Activated CD4-positive, CD25-positive, alpha-beta regulatory T cell (primary cell): ENCODE measurements at places on chromosomes 6 and 20.
A peak's percentile ranks its signal among the peaks of the same experiment; 100 is the strongest.

- no peak for DNase-seq
Observed at GRCh38 chr6:13318821-13319220, 9.5 kb downstream of the TBC1D7 start.

DNA sequence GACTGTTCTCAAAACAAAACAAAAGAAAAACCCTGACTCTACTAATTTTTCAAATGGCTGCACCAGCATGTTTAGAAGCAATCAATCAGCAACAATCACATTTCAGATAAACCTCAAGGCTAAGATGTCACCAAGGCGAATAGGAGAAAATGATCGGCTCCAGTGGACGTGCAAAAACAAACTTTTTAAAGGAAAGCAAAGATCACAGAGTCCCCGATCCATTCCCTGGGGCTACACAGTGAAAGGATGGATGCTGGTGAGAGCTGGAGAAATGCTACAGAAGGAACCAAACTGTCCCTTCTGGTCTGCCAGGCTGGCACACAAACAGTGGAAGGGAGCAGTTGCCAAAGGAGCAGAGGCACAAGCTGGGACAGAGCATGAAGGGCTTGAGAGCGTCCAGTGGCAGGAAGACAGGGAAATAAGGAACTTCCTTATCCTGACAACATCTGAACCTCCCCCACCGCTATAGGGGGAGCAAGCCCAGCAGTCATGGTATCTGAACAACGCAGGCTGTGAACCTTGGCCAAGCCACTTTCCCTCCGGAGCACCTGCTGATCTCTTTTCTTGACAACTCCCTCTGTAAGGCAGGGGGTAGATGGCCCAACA is 73.7 kb upstream of the HIVEP1 start:
- DNase-seq = no peak

- DNase-seq = no peak
Observed at GRCh38 chr20:8744228-8744844, 324.6 kb upstream of the PLCB4 start.

GRCh38 chr20:4912380-4913142 is 88.7 kb downstream of the SLC23A2 start:
- DNase-seq = no peak

DNA sequence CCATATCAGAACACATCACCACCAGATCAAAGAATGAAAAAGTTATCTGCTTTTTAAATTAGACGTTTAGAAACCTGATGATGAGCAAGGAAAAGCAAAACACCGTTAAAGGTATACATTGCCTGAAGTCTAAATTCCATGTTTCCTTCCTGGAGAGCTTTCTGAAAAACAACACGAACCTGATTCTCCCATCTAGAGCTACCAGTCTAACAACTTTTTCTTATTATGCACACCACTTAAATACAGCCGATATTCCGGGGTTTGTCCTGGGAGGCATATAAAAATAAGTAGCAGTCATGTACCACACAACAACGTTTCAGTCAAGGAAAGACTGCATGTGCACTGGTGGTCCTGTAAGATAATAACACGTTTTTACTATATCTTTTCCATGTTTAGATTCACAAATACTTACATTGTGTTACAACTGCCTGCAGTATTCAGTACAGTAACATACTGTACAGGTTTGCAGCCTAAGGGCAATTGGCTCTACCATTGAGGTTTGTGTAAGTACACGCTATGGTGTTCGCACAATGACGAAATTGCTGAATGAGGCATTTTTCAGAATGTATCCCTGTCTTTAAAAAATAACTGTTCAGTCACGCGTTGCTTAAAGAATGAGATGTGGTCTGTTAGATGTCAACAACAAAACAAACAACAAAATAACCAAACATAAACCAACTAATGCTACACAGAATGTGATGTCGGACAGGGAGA is 19.1 kb upstream of the LYRM2 start:
- DNase-seq = no peak

- DNase-seq = no peak
Observed at GRCh38 chr6:92608751-92609150, 810.6 kb downstream of the EPHA7 start.

GRCh38 chr20:43032459-43032858 is 157.2 kb downstream of the PTPRT start:
- DNase-seq = no peak

- DNase-seq = no peak
Observed at GRCh38 chr6:98764373-98764911, 69.9 kb upstream of the POU3F2 start.

DNA sequence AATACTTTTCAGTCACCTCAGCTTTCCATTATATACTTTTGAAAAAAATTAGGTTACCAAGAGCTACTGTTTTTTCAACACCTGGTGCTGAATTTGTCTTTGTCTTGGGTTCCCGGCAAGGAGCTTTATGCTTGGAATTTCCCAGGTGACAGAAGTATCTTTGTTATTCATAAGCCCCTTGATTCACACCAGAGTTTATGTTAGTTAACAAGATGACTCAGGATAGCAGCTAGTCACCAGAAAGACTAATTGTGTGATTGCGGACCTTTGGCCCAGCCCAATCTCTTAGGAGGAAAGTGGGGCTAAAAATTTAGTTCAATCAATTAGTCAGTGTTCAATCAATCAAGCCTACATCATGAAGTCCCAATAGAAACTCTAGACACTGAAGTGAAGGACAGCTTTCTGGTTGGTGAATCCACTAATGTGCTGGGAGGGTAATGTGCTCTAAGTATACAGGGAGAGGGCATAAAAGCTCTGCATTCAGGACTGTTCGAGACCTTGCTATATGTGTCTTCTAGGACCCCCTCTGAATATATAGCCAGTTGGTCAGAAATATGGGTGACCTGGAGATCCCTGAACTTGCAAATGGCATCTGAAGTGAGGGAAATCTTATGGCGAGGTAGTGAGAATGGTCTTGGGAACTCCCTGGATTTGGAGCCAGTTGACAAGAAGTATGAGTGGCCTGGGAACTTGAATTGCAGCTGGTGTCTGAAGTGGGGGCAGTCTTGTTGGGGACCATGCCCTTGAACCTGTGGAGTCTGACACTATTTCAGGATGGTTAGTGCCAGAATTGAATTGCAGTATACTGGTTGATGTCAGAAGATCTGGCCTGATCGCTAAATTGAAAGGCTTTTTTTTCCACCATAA is 16.2 kb downstream of the TMEM30A start:
- no peak for DNase-seq

GRCh38 chr6:86856937-86857563 is 80.3 kb upstream of the HTR1E start:
- no peak for DNase-seq

DNA sequence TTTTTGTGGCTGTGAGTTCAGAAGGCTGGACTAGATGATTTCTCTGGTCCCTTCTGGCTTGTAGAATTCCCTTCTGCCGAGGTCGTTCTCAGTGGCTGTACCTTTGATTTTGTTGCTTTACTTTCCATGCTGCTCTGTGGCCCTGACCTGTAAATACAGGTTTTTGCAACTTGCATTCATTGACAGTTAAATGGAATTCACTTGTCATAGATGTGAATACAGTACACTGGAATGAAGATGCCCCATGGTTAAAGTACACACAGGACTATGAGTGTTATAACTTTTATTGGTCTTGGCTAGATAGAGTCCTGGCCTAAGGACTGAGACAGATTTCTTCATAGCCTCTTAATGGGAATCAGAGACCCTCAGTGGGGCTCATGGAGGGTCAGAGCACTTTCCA is 12.9 kb upstream of the EFCAB8 start:
- no peak for DNase-seq

GRCh38 chr20:57680131-57680716 is 29.6 kb downstream of the PMEPA1 start:
- no peak for DNase-seq

- DNase-seq = no peak
Observed at GRCh38 chr20:25012616-25013189, 20.2 kb upstream of the APMAP start.

- peak; percentile 48 for DNase-seq
Observed at GRCh38 chr6:28124350-28124970, at the start of gene ZSCAN16. TSS of gene ZSCAN16 (plus strand) at chr6:28124609. CDS start at chr6:28125444, 835 bp downstream.

DNA sequence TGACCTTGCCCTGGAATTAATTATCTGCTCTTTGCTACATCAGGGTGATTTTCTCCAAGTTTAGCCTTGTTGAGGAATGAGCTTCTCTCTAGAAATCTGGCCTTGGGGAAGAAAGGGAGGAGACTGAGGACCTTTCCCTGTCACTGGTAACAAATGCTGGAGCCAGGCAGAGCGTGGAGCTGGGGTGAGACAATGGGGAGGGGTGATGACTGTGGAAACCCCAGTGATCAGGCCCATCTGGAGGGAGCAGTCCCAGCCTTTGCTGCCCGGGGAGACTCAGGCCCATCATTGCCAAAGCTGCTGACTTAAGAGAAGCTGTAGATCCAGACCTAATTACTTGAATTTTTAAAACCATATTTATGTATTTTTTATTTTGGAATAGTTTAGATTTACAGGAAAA is 31.3 kb downstream of the BCAS4 start:
- no peak for DNase-seq

DNA sequence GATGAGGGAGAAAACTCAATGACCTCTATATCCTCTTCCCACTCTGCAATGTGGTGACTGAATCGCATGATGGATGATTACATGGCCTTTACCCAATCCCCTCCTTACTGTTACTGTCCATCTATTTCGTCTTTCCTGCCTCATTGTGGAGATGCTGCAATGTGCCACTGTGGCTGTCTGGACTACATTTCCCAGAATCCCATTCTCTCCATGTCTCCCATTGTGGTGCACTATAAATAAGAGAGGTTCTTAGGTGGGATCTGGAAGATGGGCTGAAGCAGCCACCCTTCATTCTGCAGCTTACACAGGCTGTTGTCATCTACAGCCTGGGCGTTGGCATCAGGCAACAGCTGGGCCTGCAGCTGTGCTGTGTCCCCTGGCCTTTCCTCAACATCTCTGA is 233.6 kb downstream of the PRKN start:
- DNase-seq = no peak

DNA sequence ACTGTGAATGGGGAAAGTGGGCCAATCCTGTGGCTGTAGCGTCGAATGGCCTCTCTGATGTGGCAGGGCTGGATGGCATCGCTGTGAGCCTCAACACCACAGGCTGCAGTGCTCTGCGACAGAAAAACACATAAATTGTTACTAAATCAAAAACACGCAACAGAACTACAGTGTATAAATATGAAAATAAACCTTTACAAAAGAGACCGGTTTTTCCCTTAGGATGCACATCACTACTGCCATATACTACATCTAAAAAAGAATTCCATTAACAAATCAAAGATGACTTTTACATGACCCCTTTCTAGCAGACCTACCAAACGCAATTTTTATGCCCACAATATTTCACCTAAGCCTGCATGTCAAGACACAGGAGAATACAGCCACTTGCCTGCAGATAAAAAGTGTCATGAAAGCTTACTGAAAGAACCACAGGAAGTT is 395.5 kb upstream of the RUNX2 start:
- DNase-seq = no peak

- DNase-seq = no peak
Observed at GRCh38 chr20:16007164-16007563, 566.1 kb downstream of the KIF16B start.

DNA sequence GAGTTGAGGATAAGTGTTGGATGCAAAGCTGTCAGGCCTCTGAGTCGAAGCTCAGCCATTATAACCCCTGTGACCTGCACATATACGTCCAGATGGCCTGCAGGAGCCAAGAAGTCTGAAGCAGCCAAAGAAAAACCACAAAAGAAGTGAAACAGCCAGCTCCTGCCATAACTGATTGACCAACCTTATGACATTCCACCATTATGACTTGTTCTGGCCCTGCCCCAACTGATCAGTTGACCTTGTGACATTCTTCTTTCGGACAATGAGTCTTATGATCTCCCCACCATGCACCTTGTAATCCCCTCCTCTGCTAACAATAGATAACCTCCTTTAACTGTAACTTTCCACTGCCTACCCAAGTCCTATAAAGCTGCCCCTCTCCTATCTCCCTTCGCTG is 133.7 kb upstream of the AGPAT4 start:
- no peak for DNase-seq

GRCh38 chr6:129543981-129544380 is 166.0 kb downstream of the ARHGAP18 start:
- no peak for DNase-seq

- DNase-seq = peak; percentile 19
Observed at GRCh38 chr6:35601331-35602132, 87.2 kb downstream of the FKBP5 start.

- DNase-seq = no peak
Observed at GRCh38 chr6:110822249-110822648, 7.0 kb upstream of the CDK19 start.

DNA sequence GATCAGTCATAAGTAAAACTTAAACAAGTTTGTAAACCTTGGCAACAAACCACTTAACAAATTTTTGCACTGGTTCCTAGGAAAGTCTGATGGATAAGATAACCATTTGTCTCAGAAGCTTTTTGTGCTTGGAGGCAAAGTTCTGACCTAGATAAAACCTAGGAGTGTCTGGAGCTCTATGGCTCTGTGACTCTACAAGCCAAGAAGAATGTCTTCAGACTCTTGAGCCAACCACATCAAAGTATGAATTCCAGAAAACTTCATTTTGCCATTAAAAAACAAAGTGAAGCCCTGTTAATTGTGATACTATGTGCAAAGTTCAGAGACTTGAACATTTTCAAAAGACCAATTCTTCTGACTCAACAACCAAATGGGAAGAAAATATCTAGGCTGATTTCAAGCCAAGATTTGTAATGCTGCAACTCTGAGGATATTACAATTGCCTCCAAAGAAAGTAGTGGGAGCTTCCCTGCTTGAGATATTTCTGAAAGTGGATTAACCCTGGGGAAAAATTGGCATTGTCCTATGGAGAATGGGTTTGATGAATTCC is 158.1 kb upstream of the FOXQ1 start:
- no peak for DNase-seq

GRCh38 chr20:52160621-52161204 is 30.9 kb downstream of the ZFP64 start:
- DNase-seq = no peak
